NCI-H2227 treated with DMSO at 0.1 percent for 48 hours (cell line): ENCODE measurements at places on chromosomes 5 and 9.

DNA sequence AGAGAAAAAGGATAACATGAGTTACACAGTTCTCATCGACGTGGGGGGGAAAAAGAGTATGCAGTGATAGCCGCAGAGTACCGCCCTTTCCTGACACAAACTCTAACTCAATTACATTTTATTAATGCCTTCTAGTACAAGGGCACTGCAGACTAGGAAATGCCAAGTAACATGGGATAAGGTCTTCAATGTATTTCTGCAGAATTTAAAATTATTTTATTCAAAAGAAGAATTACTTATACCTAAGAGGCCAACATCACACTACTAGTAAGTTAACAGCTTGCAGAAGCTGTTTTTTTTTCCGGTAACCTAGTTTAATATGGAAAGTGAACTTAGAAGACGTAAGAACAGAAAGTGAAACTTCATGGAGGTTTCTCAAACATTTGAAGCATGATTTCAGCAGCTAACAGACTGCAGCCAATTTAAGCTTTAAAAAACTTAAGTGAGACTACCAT is 3.9 kb downstream of the SETX start:
- DNase-seq: no peak

DNA sequence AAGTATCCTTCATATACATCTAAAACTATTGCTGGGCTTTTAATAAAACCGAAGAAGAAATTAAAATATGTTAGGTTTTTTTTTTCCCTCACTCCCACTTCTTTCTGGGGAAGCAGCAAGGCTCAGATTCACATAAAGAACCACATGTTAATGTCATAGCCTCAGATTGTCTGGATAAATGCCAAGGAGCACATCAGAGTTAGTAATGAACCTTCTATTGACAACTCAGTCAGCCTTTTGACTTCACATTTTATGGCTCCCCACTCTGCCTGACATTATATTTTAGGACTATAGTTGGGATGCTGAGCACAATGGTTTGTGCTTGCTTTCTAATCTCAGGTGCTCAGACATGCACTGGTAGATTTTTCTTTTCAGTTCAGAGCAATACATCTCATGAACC is 21.8 kb downstream of the DMAC1 start:
- DNase-seq: peak; percentile 83

GRCh38 chr5:40274568-40274967 is 405.1 kb upstream of the PTGER4 start:
- DNase-seq: no peak

GRCh38 chr9:92726971-92727715 is 37.5 kb downstream of the BICD2 start:
- no peak for DNase-seq

GRCh38 chr9:21294904-21295538 is 10.1 kb downstream of the IFNA5 start:
- DNase-seq: no peak

DNA sequence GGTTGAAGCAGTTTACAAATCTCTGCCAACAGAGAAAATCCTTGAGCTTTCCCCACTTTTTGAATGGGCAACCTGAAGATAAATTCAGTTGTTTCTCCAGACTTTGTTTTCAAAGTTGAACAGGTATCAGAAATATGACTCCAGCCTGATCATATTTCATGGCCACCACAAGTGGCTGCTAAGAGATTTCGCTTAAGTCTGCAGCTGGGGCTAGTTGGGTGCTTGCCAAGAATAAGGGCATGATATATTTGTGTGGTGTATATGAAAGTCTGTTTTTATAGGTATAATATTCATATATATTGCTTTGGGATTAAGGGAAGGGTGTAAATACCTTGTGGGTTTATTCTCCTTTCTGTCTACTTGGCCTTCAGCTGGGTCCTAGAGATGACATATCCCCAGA is 168.4 kb upstream of the GDNF start:
- no peak for DNase-seq

DNA sequence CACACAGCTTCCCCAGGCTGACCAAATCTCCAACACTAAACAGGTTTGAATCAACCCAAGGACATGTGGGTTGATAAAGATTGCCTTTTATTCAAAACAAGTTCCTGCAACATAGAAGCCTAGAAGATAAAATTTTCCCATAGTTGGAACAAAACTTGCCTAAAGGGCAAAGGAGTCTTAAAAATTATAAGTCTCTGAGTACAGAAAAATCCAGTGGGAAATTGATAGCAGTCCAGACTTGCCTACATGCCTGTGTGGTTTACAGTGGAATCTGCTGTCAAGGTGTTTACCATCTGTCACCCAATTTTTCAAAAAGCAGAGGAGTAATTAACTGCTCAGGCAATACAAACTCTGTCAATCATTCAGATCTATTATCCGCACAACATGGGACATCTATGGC is 168.2 kb downstream of the PPP2R2B start:
- DNase-seq: no peak

- DNase-seq: no peak
Observed at GRCh38 chr5:87876616-87877015, 392.0 kb downstream of the TMEM161B start.

- no peak for DNase-seq
Observed at GRCh38 chr9:86763791-86764190, 183.5 kb downstream of the GAS1 start.

GRCh38 chr9:122122903-122123632 is 30.0 kb upstream of the TTLL11 start:
- DNase-seq: no peak

GRCh38 chr5:57698802-57699201 is 216.2 kb upstream of the ACTBL2 start:
- DNase-seq: no peak

DNA sequence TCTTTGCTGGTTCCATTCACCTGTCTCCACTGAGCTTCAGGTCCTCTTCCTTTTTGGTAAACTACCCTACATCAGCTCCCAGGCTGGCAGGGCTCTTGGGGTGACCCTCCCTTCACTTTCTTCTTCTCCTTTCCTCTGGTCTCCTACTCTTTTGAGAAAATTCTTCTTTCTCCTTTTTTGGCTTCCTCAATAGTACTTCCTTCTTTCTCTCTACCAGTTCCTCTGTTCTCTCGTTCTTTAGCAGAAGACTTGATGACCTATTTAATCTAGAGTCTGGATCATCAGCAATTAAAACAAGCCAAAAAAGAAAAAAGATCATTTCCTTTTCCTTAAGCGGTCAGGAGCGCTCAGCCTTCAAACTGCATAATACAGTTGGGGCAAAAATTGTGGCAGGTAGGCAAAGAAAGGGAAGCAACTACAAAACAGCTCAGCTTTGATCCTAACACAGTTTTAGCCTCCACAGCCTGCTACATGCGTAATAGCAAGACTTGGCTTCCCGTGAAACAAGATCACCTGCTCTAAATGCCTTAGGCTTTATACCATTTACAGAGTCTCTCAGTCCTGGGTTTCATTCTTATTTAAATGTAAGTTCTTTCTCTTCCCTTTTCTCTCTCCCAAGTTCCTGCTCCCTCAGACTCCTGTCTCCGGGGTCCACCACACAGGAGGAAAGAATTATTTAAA is 14.0 kb upstream of the GSN start:
- no peak for DNase-seq

- DNase-seq: no peak
Observed at GRCh38 chr9:116496167-116496566, 190.9 kb upstream of the TRIM32 start.

DNA sequence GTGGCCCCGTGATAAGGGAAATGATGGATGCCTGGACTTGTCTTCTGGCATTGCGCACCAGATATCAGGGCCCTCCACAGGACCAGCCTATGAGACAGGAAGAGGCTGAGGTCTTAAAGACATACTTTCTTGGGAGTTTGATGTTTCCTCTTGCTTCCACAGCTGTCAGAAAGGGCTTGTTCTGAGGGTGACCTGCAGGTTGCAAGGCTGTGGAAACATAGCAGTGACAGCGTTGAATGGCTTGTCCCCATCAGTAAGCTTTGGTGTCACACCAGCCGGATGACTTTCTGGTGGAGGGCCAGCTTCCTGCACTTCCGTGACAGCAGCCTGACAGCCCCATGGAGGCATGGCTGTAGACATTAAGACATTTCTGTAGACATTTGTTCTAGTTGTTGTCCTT is 143.2 kb downstream of the C9orf152 start:
- DNase-seq: no peak

GRCh38 chr9:108466304-108466703 is 389.5 kb downstream of the ACTL7B start:
- no peak for DNase-seq

DNA sequence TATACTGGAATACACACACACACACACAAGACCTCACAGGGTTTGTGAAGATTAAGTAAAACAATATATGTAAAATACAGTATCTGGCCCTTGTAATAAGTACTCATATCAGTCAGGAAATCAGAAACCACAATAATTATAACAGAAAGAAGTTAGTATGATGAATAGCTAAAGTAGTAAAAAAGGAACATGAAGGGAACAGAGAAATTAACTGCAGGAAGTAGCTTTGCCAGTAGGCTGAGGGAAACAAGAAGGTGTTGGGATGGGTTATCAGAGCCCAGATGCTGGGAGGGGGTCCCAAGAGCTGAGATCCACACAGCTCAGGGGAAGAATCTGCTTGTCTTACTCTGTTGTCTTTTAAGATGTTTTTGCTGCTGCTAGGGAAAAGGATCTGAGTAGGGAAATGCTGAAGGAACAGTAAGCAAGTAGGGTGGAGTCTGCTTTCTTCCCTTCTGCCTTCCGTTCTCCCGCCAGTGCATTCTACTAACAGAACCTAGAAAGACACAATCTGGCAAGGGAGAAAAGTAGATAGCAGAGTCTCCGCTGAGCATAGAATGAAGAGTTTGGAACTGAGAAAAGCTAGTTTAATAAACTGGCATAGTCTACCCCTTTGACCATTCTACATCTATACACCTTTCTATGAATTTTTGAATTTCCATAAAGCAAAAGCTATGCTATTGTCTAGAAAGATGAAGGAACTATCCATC is 55.3 kb upstream of the ALDH1A1 start:
- no peak for DNase-seq

DNA sequence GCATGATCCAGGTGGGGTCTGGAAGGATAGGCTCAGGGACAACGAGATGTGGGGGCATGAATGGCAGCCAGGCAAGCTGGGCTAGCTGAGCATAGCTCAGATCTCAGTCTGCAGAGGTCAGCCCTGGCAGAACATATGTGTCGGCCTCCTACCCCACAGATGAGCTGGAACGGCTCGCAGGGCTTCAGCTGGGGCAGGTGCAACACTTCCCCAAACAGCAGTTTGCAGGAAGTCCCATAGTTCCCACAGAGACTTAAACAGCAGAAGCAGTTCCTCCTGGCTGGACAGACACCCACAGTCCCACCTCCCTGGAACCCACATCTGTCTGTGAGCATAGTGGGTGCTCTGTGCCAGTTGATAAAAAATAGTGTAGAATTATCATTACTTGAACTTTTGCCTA is 404.6 kb downstream of the GADD45G start:
- no peak for DNase-seq

DNA sequence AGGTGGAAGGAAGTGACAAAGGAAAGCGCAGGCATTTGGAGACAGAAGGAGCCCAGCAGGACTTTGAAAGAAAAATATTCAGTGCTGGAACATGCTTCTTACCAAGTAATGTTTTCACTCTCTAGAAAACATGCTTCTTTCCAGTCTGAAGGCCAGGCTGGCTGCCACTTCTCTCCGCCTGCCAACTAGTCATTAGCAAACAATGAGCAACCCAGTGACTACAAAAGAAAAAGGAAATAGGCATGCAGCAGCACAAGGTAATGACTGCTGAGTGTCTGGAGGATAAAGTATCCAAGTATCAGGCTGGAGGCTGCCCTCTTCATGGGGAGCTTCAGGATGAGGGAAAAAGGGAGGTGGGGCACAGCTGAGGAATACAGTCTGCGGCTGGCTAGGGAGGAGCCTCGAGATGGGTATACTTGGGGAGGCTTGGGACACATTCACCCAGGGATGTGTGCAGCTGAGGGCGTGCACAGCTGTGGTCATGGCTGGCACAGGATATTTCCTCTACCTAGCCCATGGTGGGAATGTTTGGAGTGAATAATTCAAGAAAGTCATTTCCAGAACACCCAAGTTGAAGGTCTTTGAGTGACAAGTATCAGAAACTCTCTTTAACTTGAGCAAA is 161.5 kb upstream of the KIF2A start:
- peak; percentile 75 for DNase-seq
